ENCODE measurements at places on chromosomes 5 and 9.
A peak's percentile ranks its signal among the peaks of the same experiment; 100 is the strongest.

DNA sequence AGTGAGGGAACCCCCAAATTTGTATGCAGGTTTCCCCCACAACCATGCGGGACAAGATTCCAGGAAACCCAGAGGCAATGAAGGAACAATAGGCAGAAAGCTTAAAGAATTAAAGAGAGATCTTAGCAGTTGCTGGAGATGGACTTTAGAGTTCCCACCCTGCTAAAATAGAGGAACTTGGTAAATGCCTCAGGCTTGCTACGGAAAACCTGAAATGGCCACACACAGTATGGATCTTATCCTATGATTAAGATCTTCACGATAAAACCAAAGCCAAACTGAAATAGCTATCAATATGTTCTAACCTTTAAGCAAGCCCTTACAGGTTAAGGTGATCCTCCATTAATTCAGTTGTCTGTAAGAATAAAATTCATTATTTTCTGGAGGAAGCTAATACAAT lies 148.3 kb downstream of the RANBP17 start:
- DNase-seq, result no peak

GRCh38 chr9:134708672-134709038 lies 67.1 kb downstream of the COL5A1 start:
- no peak for DNase-seq

DNA sequence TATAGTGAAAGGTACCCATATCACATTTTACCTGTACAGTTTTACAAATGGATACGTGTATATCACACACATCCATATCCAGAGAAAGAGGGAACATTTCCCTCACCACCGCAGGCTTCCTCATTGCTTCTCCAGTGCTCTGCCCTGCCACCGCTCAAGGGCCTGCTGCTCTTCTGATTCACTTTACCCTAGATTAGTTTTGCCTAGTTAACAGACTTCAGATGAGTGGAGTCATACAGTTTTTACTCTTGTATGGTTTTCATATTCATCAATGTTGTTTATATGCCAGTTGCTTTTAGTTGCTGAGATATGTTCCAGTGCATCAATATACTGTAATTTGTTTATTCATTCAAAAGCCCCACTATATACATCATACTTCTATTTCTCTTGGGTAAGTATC lies 53.9 kb upstream of the POMT1 start:
- DNase-seq, result no peak

- no peak for DNase-seq
Measured at GRCh38 chr9:80556631-80557030, 984.9 kb downstream of the TLE4 start.

DNA sequence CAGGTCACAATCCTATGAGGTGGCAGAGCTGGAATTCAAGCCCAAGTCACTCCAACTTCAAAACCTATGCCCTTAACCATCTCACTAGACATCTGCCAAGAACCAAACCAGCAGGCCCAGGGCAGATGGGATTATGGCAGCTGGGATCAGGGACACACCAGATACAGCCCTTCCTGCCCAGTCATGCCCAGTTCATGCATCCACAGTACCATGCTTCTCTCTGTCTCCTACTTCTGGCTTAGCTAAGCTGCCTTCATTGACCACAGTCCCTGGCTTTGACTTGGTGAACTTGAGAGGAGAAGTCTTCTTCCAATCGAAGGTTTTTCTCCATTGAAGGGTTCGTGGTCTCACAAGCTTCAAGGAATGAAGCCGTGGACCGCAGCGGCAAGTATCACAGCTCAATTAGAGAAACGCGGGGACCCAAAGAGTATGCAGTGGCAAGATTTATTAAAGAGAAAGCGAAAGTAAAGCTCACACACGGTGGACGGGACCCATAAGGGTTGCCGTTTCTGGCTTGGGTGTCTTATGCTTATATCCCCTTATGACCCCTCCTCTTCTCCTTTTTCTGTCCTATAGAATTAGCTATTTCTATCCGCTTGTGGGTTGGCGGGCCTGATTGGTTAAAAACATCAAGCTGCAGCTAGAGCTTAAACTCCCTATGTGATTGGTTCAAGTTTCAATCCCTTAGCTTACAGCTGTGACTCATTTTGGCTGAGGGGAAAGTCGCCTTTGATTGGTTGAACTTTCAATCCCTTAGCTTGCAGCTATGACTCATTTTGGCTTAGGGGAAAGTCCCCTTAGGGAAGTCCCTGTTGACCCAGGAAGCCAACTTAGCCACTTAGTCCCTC lies 101.2 kb downstream of the TRIM36 start:
- DNase-seq, result peak; percentile 22

- DNase-seq, result no peak
Measured at GRCh38 chr5:59800347-59800893, 93.1 kb downstream of the PDE4D start.

- no peak for DNase-seq
Measured at GRCh38 chr9:138118601-138119071, 241.1 kb downstream of the CACNA1B start.

- peak; percentile 76 for DNase-seq
Measured at GRCh38 chr5:142922223-142922952, 152.2 kb downstream of the ARHGAP26 start.

- no peak for DNase-seq
Measured at GRCh38 chr5:26148569-26149107, 889.7 kb downstream of the CDH9 start.

Measured in fibroblast of the aortic adventitia (primary cell).